ENCODE measurements at places on chromosomes 16 and 17. TPM values are rescaled to one million over a fixed set of nuclear protein-coding genes. Genes with fewer than 3 reads are reported as not detected.

SOCS7 gene
- total RNA-seq = 11.4 TPM

KRT33B gene
- total RNA-seq = not detected

DNA sequence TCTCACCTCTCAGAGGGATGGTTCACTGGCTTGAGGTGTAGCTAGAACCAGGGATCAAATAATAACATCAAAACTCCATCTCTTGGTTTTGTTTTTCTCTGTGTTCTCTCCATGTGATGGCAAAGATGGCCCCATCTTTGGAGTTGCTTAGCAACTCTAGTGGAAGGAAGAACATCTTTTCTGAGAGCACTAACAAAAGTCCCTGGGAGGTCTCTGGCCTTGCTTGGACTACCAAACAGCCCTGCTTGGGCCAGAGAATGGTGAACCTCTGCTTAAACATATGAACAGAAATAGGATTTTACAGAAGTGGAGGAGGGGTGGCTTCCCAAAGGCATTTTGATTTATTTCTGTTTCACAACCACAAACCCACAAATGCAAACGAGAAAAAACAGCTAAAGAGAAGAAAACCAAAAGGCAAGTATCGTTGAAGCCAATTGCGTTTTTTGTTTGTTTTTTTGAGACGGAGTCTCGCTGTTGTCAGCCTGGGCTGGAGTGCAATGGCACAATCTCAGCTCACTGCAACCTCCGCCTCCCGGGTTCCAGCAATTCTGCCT lies 13.2 kb downstream of the GABARAPL2 start:
- no peak for DNase-seq

- no peak for DNase-seq
Observed at GRCh38 chr17:65449495-65449894, 112.0 kb downstream of the AXIN2 start.
